ENCODE measurements at places on chromosomes 16 and 17. TPM values are rescaled to one million over a fixed set of nuclear protein-coding genes. Genes with fewer than 3 reads are reported as not detected.
A peak's percentile ranks its signal among the peaks of the same experiment; 100 is the strongest.

DNA sequence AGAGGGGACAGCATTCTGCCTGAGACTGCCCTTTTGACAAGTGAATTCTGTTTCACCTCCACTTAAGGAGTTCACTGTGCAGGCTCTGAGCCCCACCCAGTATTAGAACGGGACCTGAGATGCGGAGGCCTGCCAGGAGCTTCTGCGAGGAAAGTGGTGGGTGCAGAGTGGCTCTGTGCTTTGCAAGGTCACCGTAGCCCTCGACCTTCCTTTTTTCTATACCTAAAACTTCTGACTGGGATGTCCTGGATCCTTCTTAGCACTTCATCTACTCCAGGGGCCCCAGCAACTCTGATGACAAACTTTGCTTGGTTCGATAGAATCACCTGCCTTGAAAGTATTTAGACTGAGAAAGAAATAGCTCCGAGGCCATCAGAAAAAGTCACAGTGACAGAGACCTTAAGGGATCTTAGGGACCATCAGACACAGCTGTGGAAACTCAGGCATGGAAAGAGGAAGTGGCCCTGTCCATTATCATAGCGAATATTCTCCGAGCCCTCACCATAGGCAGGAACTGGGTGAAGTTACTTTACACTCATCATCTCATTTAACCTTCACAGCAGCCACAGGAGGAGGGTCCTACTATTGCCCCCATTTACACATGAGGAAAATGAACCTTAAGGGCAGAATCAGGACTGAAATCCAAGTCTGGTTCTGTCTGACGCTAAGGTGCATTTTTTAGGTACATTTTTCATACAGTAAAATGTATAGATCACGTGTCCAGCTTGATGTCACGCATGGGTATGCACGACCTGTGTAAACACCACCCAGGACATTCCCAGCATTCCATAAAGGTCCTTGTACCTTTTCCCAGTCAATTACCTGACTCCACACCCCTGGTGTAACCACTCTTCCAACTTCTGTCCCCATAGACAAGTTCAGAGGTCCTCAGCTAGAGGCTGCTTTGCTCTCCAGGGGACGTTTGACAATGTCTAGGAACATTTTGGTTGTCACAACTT, 676 bp upstream of the KRT13 start:
- peaks cover 19% of the 10 kb centered on the region for H3K4me1 ChIP-seq
- DNase-seq, result peak; percentile 33
- no peaks in the 10 kb centered on the region for H3K27me3 ChIP-seq
- no peak overlapping the region for H3K4me3 ChIP-seq
- H3K36me3 ChIP-seq, result no peaks in the 10 kb centered on the region
- H3K27ac ChIP-seq, result no peak overlapping the region

The KRTAP3-1 gene
- not detected for polyA plus RNA-seq

DNA sequence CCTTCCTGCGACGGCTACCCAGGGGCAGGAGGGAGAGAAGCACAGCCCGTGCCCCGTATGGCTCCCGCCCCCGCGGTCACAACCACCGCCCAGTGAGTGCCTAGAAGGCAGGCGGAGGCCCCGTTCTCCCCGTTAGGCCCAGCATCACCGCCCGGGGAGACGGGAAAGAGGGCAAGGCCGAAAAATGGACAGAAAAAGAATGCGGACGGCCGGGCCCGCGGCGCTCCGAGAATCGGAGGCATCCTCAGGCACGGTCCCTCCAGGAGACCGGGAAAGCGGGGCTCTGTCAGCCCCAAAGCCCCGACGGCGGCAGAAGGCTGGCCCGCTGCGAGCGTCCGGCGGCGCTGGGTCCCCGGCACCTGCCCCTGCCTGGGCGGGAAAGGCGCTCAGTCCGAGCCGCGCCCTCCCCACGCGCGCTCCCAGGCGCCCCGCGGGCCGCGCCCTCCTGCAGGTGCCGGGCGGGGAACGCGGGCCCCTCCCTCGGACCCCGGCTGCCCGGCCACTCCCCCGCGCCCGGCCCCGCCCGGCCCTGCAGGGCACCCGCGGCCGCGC, 407 bp downstream of the MCRIP1 start:
- peak overlapping the region; percentile 84 for H3K4me3 ChIP-seq
- no peak for DNase-seq
- H3K36me3 ChIP-seq, result no peaks in the 10 kb centered on the region
- H3K27me3 ChIP-seq, result no peaks in the 10 kb centered on the region
- H3K4me1 ChIP-seq, result peaks cover 49% of the 10 kb centered on the region
- peak overlapping the region; percentile 90 for H3K27ac ChIP-seq

- no peak for DNase-seq
- peaks cover 29% of the 10 kb centered on the region for H3K4me1 ChIP-seq
- H3K27me3 ChIP-seq, result no peaks in the 10 kb centered on the region
- H3K36me3 ChIP-seq, result peaks cover 46% of the 10 kb centered on the region
These were observed 2.5 kb downstream of the UBE2I start for GRCh38 chr16:1311738-1312466.

- H3K36me3 ChIP-seq, result no peaks in the 10 kb centered on the region
- H3K27me3 ChIP-seq, result peaks cover 21% of the 10 kb centered on the region
- no peak overlapping the region for H3K27ac ChIP-seq
- no peak overlapping the region for H3K4me3 ChIP-seq
- H3K4me1 ChIP-seq, result peaks cover 28% of the 10 kb centered on the region
- no peak for DNase-seq
These were observed 57.6 kb upstream of the NFAT5 start for GRCh38 chr16:69508033-69508755.

All from CD14-positive monocyte (primary cell).